HL-60 (cell line): ENCODE measurements at places on chromosomes 12 and 14.
A peak's percentile ranks its signal among the peaks of the same experiment; 100 is the strongest.

DNA sequence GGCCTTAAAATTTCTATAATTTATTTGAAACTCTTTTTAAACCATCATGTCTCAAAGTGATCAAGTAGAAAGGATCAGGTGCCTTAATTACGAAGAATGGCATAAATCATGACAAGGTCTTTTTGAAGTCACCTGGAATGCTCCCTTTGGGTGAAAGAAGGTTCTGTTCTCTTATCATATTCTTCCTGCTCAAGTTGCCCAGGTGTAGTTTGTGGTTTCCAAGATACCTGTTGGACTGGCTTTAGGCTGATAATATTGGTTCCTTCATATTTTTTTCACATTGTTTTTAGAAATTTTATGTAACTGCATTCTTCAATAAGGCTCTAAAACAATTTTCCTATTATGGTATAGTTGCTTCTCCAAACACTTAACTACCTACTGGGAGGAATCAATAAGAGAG is 29.2 kb downstream of the RASSF3 start:
- DNase-seq = no peak

DNA sequence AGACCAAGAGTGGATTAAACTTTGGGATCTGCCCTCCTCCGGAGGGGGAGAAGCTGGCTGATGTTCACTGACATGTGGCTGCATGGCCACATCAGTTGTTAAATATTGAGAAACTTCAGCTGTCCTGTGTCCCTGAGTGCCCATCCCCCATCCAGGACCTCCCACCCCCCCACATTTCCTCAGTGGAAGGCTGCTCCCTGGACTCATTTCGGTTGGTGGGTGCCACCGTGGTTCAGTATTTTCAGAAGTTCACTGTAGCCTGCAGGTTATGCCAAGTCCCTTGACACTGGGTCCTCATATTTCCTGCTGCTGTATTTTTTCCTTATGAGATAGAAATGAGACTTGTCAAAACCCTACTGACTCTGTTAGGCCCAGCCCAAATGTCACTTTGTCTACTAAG is 302.4 kb downstream of the CACNA1C start:
- no peak for DNase-seq

DNA sequence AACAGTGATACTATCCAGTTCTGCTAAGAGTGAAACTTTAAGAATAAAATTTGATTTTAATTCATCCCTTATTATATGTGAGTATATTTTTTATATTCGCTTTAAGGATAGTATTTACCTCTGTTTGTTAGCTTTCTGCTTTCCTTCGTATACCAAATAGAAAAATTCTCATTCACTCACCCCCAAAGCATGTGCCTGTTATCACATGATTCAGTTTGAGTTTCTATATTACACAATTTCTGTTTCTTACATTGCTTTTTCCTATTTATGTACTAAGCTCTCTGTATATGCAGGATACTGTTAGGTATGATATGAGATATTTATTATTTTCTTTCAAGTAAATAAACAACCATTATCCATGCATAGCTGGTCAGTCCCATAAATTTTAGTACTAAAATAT is 275.2 kb downstream of the FBXL14 start:
- no peak for DNase-seq

DNA sequence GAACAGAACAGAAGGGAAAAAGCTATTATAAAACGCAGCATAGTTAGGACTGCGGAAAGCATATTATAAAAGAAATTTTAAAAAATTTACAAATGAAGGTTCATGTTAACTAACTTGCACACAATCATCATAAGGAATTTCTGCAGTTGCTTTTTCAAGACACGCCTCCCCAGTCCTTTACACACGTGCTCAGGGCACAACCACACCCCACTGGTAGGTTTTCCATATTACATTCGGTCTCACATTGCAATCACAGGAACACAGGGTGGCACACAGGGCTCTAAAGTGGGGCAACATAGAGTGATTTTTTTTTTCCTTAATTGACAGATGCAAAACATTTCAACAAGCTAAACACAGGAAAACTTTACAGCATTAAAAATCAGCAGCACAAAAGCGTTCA is 69.7 kb downstream of the DICER1 start:
- DNase-seq = no peak

- DNase-seq = no peak
Measured at GRCh38 chr14:74427651-74428050, 1.6 kb upstream of the SYNDIG1L start.

GRCh38 chr12:16359512-16360491 is 12.4 kb downstream of the MGST1 start:
- DNase-seq = peak; percentile 60

DNA sequence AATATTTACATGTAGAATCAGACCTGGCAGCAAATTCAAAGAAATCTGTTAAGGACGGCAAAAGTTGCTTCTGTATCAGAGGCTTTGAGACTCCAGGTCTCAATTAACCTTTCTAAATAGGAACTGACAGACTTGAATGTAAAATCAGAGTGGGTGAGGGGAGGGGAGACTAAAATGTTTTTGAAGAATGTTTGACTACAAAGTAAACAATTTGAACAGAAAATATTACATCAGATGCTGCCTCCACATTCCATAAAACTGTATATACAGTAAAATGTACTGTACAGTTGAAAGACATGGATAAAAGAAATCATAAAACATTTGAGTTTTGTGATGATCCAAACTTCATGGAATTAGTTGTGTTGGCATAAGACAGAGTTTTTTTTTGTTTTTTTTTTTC is 49.5 kb upstream of the POC1B start:
- no peak for DNase-seq

DNA sequence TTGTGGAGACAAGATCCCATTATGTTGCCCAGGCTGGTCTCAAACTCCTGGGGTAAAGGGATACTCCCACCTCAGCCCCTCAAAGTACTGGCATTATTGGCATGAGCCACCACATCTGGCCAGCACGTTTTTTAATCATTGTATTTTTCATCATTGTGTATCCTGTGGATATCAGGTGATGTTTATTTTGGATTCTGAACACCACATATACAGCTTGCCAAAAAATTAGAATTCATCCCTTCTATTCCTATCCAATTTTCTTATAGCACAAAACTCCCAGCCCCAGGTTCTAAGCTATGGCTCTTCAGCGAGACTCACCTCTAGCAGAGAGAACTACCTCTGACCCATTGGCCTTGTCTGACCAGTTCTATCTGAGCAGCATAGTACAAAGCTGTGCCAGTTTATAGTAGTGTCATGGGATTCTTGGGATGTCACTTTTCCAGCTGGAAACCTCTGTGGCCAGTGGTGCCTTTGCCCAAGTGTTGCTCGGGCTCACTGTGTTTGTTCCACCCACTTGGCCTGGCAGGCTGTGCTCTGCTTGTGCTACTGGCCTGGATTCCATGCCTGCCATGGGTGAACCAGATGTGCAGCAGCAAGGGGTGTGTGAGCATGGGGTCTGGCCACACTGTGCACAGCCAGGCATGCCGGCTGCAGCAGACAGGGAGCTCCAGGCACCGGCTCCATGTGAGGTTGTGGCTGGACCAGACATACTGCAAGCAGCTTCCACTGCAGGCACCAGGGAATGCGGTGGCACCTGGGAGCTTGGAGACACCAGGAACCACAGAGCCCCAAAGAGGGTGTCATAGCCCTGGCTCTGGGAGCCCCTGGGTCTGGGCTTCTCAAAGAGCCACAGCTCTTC is 37.2 kb downstream of the TIMELESS start:
- DNase-seq = no peak

GRCh38 chr12:105461944-105462762 is 131.7 kb downstream of the C12orf75 start:
- DNase-seq = no peak

DNA sequence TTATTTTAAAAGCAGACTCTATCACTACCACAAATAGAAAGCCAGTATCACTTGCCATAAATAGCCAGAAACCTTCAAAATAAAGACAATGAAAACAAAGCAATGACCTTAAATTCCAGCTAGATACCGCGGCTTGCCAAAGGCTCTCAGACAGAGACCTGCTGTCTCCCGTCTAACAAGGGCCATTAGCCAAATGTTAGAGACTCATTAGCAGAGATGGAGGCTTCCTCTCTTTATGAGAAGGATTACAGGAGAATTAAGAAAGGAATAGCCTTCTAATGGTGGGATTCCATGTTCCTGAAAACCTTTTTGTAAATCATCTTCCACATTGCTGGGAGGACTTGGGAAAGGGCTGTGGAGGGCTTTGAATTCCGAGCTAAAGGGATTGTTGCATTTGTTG is 206.7 kb downstream of the AACS start:
- DNase-seq = no peak
